ENCODE measurements at places on chromosomes 7 and 10.
A peak's percentile ranks its signal among the peaks of the same experiment; 100 is the strongest.

- DNase-seq = no peak
These were observed 90.9 kb downstream of the CHST15 start for GRCh38 chr10:124002391-124003069.

DNA sequence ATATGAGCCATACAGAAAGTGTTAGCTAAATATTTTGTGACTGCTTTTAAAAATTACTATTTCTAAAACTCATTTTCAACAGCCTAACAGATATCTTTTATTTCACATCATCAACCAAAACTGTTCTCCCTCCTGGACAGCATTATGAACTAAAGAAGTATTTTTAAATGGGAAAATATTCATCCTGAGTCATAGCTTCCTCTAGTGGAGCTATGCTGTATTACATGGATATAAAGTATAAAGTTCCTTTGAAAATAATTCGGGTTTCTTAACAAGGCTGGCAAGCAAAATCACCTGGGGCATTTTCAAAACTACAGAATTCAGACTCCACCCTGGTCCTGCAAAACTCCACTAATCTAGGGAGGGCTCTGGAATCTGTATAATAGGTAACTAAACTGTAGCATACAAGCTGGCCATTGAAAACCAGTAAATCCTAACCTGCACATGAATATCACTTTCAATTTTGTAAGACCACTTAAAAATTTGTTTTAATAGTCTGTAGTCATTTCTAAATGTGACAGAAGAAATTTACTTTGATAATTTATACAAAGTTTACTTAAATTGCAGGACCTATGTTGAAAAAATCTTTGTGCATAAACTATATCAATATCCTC lies 53.5 kb downstream of the SCIN start:
- DNase-seq = no peak

- DNase-seq = no peak
These were observed 10.1 kb downstream of the NFKB2 start for GRCh38 chr10:102405632-102406031.

- no peak for DNase-seq
These were observed 46.8 kb downstream of the HIP1 start for GRCh38 chr7:75691793-75692543.

GRCh38 chr10:11235771-11236170 lies 218.1 kb downstream of the CELF2 start:
- no peak for DNase-seq

- DNase-seq = no peak
These were observed 6.1 kb upstream of the DGKB start for GRCh38 chr7:14908697-14909096.

DNA sequence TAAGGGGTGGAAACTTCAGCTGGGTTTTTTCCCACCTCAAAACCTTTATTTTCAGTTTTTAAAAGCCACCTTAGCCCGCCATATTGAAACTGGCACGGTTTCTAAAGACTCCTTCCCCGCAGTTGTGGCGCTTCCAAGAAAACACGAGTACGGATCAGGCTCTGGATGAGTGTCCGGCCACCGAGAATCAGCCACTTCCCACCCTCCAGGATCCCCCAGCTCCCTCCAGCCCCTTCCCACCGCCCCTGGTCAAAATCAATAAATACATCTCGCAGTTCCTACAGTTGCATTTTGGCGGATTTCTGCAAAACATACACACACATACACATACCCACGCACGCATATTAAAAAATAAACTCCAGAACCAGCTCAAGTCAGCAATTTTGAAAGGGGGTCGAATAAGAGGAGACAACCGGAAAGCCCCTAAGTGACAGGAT lies 1.1 kb downstream of the SFMBT2 start:
- peak; percentile 23 for DNase-seq

- DNase-seq = no peak
These were observed 21.6 kb upstream of the ERCC6 start for GRCh38 chr10:49560526-49560925.

DNA sequence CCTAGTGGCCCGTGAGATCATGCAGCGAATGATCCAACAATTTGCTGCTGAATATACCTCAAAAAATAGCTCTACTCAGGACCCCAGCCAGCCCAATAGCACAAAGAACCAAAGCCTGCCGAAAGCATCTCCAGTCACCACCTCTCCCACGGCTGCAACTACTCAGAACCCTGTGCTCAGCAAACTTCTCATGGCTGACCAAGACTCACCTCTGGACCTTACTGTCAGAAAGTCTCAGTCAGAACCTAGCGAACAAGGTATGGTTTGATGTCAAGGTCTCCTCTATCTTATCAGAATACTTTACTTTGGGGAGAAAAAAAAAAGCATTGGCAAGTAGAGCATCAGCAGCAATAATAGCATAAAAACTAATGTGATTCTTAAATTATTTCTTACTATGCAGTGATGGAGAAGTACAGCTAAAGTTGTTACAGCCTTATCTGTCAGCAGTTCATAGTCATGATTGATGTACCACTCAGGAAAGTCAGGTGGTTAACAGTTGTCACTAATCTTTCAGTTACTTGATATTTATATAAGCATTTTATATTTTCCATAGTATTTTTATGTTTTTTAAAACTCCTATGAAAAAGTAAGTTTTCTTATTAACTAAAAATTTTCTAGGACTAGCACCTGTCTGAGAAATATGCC lies 117.1 kb downstream of the LCOR start:
- DNase-seq = no peak

DNA sequence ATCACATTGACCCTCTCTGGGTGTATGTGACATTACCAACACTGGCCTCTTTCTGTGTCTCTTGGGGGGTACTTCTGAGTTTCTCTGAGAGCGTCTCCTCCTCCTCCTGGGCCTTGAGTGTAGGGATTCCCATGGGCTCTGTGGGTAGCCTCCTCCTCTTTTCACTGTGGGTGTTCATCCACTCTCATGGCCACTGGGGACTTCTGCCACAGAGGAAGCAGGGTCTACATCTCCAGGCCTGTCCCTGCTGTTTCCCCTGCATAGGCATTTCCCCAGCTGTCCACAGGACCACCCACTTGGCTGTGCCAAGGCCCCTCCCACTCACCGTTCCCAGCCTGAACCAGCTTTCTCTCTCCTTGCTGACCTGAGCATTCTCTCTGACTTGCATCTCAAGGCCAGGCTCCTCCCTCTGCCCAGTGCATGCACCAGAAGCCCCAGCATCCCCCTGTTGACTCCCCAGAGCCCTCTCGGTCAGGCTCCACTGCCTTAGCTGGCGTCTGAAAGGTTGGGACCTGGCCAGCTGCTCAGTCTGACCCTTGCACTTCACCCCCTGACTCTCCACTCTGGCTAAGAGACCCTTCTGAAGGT lies 487.6 kb downstream of the GLRX3 start:
- DNase-seq = no peak

DNA sequence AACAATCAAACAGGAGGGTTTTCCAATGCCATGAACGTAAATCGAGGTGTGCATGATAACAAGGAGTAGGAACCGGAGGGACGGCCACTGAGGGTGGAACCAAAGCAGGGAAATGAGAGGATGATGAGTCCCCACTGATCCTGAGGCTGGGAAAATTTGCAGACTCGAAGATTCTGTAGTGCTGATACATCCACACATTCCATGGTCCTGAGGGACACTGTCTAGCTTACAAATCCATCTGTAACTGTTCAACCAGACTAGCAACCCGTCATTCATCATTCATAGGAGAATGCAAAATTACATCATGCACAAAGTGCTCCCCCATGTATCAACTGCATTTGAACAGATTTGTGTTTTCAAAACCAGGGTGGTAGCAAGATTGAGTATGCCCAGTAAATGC lies 189.7 kb downstream of the PTPRN2 start:
- no peak for DNase-seq

- no peak for DNase-seq
These were observed 30.0 kb upstream of the LANCL2 start for GRCh38 chr7:55335151-55335550.

- DNase-seq = no peak
These were observed 48.5 kb upstream of the DRGX start for GRCh38 chr10:49444349-49444748.

DNA sequence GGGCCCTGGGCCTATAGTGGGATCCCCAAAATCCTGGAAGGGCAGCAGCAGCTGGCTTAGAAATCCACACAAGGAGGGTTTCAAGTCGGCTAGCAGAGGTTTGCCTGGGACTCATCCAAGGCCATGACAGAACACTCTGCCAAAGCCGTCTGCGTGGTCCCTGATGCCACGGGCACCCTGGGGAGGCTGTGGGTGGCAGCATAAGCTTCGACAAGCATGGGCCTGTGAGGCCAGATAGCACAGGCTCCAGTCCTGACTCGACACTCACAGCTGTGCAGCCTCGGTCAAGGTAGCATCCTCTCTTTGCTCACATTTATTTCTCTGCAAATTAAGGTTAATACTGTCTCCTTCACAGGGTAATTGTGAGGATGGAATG lies 138.3 kb downstream of the JCAD start:
- DNase-seq = no peak

DNA sequence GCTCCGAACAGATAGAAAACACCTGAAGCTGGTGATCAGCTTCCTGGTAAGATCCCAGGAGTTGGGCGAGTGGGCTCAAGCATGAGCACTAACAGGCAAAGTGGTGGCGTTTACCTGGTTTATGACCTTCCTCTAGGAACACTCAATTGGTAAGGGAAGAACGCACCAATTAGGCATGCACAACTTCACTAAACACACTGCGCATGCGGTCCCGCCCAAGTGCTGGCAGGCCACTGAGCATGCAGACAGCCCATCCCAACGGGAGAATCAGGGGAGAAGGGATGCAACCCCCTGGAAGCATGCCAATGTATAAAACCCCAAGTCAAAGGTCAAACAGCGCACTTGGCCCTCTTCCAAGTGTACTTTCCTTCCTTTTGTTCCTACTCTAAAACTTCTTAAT lies 70.4 kb downstream of the LYZL2 start:
- DNase-seq = no peak

DNA sequence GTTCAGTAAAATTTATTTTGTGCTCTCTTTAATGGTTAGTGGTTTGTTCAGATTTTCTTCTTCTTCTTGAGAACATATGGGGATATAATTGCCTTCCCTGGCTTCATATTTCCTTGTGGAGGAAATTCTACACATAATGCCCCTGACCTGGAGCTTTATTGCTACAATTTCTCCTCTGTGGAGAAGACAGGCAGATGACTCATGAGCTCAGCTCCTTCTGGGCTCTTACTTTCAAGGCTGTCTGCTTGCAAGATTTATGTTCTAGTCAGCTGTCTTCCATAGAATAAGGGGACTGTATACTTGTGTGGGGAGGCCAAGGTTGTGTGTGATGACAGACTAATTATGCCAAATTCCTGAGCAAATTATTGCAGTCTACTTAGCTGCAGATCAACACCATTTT lies 1.6 kb downstream of the LRRD1 start:
- no peak for DNase-seq

DNA sequence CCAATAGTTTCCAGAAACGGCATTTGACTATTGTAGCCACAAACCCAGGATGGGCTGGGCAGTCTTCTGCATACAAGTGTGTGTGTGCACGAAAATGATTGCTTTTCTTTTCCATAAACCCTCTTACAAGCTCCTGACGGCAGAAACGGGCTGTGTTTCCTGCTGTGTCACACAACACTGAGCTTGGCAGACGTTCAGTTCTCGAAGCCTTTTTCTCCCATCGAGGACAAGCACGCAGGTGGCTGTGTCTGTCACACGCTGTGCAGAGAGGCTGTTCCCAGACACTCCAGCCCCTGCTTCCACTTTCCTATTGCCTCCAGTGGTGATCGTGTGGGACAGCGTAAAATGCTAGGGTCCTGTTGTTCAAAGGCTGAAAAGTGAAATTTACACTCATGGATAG lies 32.1 kb downstream of the RBAK start:
- no peak for DNase-seq

DNA sequence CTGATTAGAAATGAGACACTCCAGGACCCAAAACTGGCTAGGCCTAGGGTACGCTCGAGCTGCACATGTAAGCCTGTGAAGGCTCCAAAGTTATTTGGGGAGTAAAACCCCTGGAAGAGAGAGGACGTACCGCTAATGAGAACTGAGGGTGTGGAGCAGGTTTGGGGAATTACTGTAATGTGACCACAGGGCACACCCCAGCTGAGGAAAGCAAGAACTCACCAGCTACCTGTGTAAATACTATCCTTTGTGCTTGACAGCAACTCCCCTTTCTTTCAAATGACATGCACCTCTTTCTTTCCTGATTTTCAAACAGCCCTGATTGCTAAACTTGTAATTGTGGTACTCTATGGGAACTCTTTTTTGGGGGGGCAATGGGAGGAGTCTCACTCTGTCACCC lies 147.2 kb downstream of the JAZF1 start:
- no peak for DNase-seq

GRCh38 chr10:118745056-118745455 lies 9.7 kb downstream of the CACUL1 start:
- DNase-seq = no peak

- DNase-seq = no peak
These were observed 64.5 kb downstream of the HIF1AN start for GRCh38 chr10:100600218-100600617.

- DNase-seq = no peak
These were observed 467.3 kb upstream of the MBL2 start for GRCh38 chr10:53239873-53240272.

GRCh38 chr7:21113609-21114415 lies 314.1 kb upstream of the SP4 start:
- DNase-seq = no peak

DNA sequence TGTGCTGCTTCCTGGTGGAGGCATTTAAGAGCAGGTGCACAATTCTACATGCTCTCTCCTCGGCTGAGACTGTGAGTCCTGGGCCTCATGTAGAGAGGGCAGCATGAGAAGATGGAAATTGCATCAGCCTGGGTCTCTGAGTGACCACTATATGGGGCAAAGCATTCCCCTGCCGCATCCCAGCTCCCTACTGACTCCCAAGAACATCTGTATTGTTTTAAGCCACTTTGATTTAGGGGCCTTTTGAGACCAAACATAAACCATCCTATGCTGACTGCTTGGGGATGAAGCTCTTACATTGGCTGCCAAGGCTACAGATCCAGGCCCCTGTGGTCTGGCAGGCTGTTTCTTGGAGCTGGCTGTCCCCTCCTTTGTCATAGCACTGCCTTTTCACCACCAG lies 101.3 kb upstream of the TBX20 start:
- DNase-seq = no peak

DNA sequence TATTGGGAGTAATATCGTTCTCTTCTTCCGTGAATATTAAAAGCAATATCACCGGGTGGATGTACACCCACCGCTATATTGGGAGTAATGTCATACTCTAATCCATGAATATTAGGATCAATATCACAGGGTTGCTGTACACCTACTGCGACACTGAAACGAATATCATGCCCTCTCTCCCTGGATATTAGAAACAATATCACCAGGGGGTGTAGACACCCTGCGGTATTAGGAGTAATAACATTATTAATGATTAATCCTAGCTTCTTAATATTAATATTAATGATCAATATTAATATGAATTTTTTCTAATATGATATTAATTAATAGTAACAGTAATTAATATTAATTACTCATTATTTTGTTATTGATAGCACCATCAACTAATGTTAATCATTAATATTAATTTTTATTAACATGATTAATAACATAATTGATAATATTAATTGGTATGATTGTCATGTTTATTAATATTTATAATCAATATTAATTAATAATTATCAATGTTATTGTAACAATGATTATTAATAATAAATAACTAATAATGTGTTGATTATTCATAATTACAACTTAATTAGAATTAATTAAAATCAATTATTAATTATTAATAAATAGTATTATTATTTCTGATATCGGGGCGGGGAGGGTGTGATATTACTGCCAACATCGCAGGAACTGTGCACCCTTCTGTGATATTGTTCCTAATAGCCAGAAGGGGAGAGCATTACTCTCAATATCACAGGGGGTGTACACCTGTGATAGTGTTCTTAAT lies 121.3 kb upstream of the C1GALT1 start:
- DNase-seq = no peak

GRCh38 chr10:77732213-77733003 lies 94.8 kb upstream of the KCNMA1 start:
- DNase-seq = no peak

GRCh38 chr7:120862987-120863590 lies 5.1 kb upstream of the TSPAN12 start:
- no peak for DNase-seq
